ENCODE measurements at places on chromosomes 3 and 15. TPM values are rescaled to one million over a fixed set of nuclear protein-coding genes. Genes with fewer than 3 reads are reported as not detected.

GRCh38 chr3:155760653-155761052, 15.8 kb upstream of the PLCH1 start:
- no peaks in the 10 kb centered on the region for H3K27me3 ChIP-seq
- no peaks in the 10 kb centered on the region for H3K36me3 ChIP-seq
- DNase-seq: no peak
- no peak overlapping the region for H3K27ac ChIP-seq
- no peak overlapping the region for H3K4me3 ChIP-seq

GRCh38 chr3:187274977-187275338, 16.6 kb downstream of the MASP1 start:
- no peak overlapping the region for H3K27ac ChIP-seq
- no peak overlapping the region for H3K4me3 ChIP-seq
- H3K4me1 ChIP-seq: no peaks in the 10 kb centered on the region
- H3K36me3 ChIP-seq: no peaks in the 10 kb centered on the region

The RPL22L1 gene
- total RNA-seq: 35.2 TPM

DNA sequence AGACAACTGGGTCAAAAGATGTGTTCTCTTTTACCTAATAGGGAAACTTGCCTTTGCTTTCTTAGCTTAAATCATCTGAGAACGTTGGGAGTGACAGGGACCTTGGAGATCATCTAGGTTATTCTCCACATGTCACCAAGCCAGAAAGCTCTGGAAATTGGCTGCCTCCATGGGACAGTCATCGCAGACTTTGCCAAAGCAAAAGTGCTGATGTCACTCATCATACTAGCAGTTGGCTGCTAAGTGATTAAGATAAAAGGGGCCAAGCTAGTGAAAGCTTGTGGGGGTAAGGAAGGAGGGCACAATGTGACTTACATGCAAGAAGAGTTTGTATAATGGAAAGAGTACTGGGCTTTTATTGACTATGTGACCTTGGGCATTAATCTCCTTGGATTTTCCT, 198.0 kb upstream of the PFN2 start:
- no peak for DNase-seq
- no peak overlapping the region for H3K27ac ChIP-seq
- H3K4me3 ChIP-seq: no peak overlapping the region
- no peaks in the 10 kb centered on the region for H3K27me3 ChIP-seq

DNA sequence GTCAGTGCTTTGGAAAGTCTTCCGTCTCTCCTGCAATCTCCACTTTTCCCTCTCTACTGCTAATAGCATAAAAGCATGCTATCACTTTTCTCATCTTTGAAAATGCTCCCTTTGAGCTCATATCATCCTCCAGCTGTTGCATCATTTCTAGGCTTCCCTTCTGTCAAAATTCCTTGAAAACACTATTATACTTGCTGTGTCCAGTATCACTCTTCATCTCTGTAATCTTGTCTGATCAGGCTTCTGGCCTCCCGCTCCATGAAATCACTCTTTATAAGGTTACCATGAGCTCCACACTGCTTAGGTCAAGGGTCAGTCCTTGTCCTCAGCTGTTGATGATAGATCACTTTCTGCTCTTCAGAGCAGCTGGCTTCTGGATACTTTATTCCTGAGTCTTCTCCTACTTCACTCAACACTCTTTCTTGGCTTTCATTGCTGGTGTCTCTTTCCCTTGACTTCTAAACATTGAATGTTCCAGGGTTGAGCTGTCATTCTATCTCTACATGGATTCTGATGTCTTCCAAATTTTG, 50.9 kb upstream of the SPTSSB start:
- DNase-seq: no peak
- H3K27ac ChIP-seq: peak overlapping the region; percentile 59
- no peaks in the 10 kb centered on the region for H3K27me3 ChIP-seq
- H3K4me1 ChIP-seq: peaks cover 10% of the 10 kb centered on the region
- no peaks in the 10 kb centered on the region for H3K36me3 ChIP-seq

The GLDN gene
- total RNA-seq: 0.57 TPM

The LRRK1 gene
- 88.0 TPM for total RNA-seq

DNA sequence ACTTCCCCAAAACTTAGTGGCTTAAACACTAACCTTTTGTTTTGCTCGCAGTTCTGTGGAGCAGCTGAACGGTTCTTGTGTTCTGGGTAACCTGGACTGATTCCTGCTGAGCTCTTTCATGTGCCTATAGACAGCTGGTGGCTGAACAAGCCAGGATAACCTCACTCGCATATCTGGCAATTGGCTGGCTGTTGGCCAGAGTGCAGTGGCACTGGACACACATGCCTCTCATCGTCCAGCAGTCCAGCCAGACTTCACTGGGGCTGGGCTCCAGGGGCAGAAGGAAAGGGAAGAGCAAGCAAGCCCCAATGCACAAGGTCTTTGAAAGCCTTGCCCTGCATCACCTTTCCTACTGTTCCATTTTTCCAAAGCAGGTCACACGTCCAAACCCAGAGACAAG, 53.6 kb upstream of the GATA2 start:
- H3K36me3 ChIP-seq: no peaks in the 10 kb centered on the region
- DNase-seq: no peak
- H3K4me3 ChIP-seq: no peak overlapping the region
- no peaks in the 10 kb centered on the region for H3K27me3 ChIP-seq
- no peak overlapping the region for H3K27ac ChIP-seq
- no peaks in the 10 kb centered on the region for H3K4me1 ChIP-seq

DNA sequence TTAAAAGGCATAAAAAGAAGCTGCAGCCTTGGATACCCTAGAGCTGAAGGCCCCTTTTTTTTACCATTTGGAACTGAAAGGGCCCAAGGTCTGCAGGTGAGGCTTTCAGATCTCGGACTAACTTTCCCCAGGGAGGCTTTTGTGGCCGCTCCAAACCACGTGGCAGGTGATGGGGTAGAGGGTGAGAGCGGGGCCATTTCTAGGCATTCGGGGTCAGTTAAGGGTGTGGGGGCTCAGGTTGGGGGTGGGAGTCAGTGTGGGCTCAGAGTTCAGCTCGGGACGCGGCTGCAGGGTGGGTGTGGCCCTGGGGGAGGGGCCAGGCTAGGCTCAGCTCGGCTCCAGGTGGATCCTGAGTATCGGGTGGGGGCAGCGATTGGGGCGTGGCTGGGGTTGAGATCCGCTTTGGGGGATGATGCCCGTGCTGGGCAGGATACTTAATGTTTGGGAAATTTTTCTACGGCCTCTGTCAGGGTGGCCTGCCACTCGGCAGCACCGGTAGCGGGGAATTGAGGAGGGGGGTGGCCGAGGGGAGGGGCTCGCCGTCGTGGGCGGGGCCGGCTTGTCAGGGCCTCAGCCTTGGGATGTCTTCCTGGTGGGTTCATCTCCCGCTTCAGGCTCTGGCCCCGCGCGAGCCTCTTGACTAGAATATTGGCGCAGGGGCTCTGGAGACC, 2.5 kb downstream of the KLF13 start:
- H3K4me3 ChIP-seq: peak overlapping the region; percentile 77
- H3K36me3 ChIP-seq: no peaks in the 10 kb centered on the region
- H3K27me3 ChIP-seq: no peaks in the 10 kb centered on the region
- peak overlapping the region; percentile 70 for H3K27ac ChIP-seq
- H3K4me1 ChIP-seq: peaks cover 22% of the 10 kb centered on the region

The ADIPOQ gene
- not detected for total RNA-seq

GRCh38 chr3:156445117-156446090, 109.5 kb downstream of the SSR3 start:
- H3K27me3 ChIP-seq: peaks cover 2% of the 10 kb centered on the region
- no peak for DNase-seq
- H3K4me1 ChIP-seq: no peaks in the 10 kb centered on the region

The TTC21A gene
- 7.7 TPM for total RNA-seq

DNA sequence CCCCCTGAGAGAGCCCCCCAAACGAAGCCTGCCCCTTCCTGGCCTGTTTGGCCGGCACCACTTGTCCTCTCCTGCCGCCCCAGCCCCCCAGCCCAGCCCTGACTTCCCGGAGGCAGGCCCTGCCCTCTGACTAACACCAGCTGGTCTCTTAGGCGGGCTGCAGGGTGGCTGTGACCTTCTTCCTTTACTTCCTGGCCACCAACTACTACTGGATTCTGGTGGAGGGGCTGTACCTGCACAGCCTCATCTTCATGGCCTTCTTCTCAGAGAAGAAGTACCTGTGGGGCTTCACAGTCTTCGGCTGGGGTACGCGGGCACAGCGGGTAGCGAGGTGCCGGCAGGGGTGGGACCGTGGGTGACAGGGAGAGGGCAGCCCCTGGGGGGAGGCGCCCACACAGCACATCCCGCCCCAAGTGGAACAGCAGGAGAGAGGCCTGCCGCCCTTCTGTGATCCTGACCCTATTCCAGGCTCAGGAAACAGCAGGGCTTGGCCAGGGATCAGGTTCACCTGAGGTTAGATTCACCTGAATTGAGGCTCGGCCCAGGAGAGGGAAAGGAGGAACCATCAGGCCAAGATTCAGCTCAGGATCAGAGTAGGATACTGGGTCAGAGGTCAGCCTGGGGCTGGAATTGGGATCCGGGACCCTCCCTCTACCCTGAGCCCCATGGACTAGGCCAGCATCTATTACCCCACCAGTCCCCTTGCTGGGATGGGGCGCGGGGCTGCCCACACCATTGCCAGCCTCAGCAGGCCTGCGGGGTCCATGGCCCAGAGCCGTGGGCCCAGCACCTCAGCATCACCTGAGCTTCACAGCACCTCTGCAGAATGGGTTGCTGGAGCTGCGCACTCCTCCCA, 21.9 kb downstream of the PTH1R start:
- no peaks in the 10 kb centered on the region for H3K36me3 ChIP-seq
- no peaks in the 10 kb centered on the region for H3K27me3 ChIP-seq
- DNase-seq: no peak
- no peak overlapping the region for H3K4me3 ChIP-seq
- no peak overlapping the region for H3K27ac ChIP-seq

The CFAP92 gene
- 0.18 TPM for total RNA-seq

DNA sequence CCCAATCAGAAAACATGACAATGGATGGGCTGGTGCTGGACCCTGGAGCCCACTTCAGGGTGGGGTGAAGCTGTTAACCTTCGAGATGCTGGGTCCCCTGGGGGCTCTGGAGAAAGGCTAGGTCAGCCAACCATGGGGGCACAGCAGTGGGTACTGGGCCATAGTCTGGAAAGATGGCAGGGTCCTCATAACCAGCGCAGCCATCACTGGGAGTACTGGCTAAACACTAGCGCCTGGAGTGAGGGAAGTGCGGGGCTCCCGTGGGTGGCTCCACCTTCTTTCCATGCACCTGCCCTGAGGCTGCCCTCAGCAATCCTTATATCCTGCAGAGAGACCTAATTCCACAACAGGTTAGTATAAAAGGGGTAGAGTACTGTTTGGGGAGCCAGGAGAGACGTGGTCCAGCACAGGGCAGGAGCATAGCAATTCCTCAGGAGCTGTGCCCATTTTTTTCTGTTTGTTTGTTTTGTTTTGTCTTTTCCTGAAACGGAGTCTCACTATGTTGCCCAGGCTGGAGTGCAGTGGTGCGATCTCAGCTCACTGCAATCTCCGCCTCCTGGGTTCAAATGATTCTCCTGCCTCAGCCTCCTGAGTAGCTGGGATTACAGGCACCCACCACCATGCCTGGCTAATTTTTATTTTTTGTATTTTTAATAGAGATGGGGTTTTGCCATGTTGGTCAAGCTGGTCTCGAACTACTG, 122.6 kb upstream of the MEF2A start:
- no peaks in the 10 kb centered on the region for H3K27me3 ChIP-seq
- DNase-seq: no peak
- no peaks in the 10 kb centered on the region for H3K36me3 ChIP-seq
- no peak overlapping the region for H3K4me3 ChIP-seq
- peaks cover 17% of the 10 kb centered on the region for H3K4me1 ChIP-seq

The SLC12A1 gene
- total RNA-seq: not detected

DNA sequence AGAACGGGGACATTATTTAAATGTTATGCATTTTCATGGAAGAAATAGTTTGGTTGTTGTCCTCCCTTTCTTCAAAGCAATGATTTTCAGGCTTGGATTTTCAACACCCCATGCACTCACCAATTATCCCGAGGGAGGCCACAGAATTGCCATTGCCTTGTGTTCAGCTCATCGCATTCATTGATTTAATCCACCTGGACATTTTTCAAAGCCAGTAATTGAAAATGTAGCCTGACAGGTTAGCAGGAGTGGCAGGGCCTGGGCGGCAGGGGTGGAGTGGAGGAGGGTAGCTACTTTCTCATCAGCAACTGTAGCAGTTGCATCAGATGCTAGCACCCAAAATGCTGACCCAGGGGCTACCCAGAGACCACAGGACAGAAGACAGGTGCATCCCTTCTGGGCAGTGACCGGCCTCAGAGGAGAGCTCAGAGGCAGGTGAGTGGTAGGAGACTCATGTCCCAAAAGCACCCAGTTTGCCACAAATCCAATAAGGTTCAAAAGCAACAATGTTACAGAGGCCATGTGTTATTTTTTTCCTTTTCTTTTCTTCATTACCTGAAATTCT, 242.4 kb downstream of the CD47 start:
- H3K27ac ChIP-seq: no peak overlapping the region
- no peak overlapping the region for H3K4me3 ChIP-seq
- H3K4me1 ChIP-seq: no peaks in the 10 kb centered on the region
- DNase-seq: no peak

- no peaks in the 10 kb centered on the region for H3K4me1 ChIP-seq
- H3K27me3 ChIP-seq: no peaks in the 10 kb centered on the region
- no peaks in the 10 kb centered on the region for H3K36me3 ChIP-seq
- H3K27ac ChIP-seq: no peak overlapping the region
These were observed 735 bp upstream of the CX3CR1 start for GRCh38 chr3:39280571-39280970.

The CHAC1 gene
- total RNA-seq: 15.5 TPM

DNA sequence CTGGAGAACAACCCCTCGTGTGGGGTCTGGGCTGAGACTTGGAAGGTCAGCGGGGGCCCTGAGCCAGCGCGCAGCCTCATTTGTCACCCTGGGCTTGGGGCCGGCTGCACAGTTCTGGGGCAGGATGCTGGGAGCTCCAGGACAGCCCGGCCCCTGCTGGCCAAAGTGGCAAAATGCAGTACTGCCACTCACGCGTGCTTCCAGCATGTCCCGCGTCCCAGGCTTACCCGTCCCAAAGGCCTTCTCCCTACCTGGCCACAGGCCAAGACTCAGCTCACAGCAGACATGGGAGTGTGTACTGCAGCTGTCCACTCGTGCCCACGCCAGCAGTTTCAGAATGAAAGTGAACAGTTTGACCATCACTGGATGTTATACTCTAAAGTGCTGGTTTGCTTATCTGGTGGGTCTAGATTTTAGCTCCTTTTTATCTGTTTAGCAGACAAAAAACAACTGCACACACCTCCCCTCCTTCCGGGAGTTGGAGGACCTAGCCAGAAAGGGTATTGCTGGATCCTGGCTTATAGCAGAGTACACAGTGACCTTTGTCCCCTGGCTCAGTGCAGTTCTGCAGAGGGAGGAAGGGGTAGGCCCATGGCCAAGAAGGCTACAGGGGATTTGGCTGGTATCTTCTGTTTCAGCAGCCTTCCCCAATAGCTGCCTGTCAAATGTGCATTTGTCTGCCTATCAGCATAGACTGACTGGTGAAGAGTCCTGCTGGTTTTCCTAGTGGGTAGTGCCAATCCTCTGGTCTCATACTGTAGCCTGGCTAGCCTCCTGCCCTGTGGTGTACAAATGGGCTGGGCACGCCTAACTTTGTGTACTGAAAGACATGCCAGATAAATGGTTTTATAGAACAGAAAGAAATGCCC, 23.2 kb upstream of the IP6K2 start:
- H3K4me3 ChIP-seq: no peak overlapping the region
- peaks cover 3% of the 10 kb centered on the region for H3K4me1 ChIP-seq
- no peak overlapping the region for H3K27ac ChIP-seq

The ST6GAL1 gene
- 3.3 TPM for total RNA-seq

The TMEM207 gene
- total RNA-seq: not detected

GRCh38 chr3:76943671-76944070, 96.2 kb upstream of the ROBO2 start:
- H3K4me1 ChIP-seq: no peaks in the 10 kb centered on the region
- DNase-seq: peak; percentile 36
- no peaks in the 10 kb centered on the region for H3K27me3 ChIP-seq
- H3K27ac ChIP-seq: no peak overlapping the region

The TTLL13 gene
- total RNA-seq: 0.39 TPM
